Mesenteric fat pad (tissue), 1 donor: ENCODE measurements at places on chromosomes 5 and 9.

- DNase-seq, result no peak
Observed at GRCh38 chr5:132947671-132948070, 15.8 kb downstream of the AFF4 start.

DNA sequence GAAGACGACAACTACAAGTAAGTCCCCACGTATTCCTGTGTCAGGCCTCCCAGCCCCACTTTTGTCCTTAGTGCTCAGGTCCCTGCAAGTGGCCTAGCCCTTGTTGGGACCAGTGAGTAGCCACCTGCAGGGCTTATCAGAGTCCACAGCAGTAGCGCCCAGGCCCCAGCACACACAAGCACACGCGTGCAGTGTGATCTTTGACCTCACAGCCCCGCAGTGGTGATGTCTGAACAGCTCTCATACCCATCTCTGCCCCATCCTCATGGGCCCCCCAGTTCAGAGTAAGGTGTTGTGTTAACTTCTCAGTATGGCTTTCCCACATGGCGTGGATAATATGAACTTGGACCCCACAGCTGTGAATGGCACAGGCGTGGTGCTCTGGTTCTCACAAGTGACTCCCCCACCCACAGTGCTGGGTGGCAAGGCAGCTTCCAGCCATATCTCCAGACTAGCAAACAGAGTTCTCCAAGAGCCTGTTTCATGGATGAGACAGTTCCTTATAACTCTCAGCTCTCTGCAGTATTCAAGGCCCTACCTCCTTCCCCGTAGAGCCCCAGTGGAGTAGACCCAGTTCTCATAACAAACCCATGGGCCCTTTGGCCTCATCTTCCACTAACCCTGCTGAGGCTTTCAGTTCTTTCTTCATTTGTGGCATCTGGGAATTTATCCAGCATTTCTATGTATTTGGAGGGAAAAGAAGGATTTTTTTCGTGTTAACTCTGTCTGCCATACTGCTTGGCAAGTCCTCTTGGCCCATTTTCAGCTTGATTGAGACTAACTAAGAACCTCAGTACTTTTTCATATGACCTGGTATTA is 46.5 kb upstream of the ANGPTL2 start:
- DNase-seq, result peak; percentile 67

DNA sequence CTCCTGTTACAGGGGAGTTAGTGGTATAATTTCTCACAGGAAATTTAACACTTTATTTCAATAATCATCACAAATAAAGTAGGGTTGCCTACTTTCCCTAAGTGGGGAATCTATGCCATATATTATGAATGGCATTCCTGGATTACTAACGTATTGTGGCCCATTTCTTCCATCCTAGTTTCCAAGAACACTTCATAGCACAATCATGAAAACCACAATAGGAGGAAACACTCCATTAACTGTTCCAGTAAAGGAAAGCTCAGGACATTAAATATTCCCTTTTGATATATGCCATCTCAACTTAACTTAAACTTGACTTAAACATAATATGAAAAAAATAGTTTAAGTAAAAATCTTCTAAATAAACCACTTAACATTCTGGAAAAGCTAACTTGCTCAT is 2.1 kb downstream of the CPLANE1 start:
- DNase-seq, result no peak

DNA sequence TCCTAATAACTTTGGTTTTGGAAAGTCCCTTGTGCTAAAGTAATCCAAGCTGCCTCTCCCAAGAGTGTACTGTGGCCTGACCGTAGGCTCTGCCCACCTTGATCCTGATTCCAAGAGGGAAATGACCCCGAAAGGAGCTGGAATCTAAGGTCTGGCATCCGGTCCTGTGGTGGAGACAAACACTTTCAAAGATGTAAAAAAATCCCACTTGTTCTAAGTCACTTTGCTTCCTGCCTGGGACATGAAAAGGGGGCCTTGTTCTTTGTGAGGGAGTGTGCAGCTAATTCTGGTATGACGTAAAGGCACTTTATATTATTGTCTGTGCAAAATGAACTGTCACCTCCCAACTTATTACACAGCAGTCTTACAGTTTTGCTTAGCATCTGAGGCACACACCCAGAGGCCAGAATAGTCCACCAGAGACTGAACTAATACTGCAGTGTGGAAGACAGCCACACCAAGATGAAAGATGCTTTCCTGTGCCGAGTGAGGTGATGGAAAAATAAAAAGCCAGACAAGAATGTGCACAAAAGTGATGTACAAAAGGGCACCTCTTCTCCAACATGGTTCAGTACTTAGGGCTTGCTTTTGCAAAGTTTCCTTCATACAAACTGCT is 128.7 kb downstream of the SLC12A2 start:
- DNase-seq, result no peak

GRCh38 chr5:96885518-96886338 is 9.4 kb downstream of the ERAP2 start:
- no peak for DNase-seq

- DNase-seq, result no peak
Observed at GRCh38 chr5:132961887-132962286, 1.5 kb downstream of the AFF4 start.

GRCh38 chr9:5879419-5880181 is 11.1 kb upstream of the MLANA start:
- no peak for DNase-seq

DNA sequence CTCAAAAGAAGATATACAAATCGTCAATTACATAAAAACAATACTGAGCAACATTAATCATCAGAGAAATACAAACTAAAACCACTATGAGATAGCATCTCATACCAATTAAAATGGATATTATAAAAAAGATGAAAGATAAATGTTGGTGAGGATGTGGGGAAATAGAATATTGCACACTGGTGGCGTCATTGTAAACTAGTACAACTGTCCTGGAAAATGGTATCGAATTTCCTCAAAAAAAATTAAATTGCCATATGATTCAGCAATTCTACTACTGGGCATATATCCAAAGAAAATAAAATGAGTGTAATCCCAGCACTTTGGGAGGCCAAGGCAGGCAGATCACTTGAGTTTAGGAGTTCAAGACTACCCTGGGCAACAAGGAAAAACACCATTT is 326.0 kb upstream of the FTMT start:
- DNase-seq, result no peak

- DNase-seq, result no peak
Observed at GRCh38 chr5:157820593-157821252, 38.2 kb downstream of the CLINT1 start.

GRCh38 chr9:81833563-81834345 is 94.5 kb upstream of the SPATA31D4 start:
- no peak for DNase-seq

DNA sequence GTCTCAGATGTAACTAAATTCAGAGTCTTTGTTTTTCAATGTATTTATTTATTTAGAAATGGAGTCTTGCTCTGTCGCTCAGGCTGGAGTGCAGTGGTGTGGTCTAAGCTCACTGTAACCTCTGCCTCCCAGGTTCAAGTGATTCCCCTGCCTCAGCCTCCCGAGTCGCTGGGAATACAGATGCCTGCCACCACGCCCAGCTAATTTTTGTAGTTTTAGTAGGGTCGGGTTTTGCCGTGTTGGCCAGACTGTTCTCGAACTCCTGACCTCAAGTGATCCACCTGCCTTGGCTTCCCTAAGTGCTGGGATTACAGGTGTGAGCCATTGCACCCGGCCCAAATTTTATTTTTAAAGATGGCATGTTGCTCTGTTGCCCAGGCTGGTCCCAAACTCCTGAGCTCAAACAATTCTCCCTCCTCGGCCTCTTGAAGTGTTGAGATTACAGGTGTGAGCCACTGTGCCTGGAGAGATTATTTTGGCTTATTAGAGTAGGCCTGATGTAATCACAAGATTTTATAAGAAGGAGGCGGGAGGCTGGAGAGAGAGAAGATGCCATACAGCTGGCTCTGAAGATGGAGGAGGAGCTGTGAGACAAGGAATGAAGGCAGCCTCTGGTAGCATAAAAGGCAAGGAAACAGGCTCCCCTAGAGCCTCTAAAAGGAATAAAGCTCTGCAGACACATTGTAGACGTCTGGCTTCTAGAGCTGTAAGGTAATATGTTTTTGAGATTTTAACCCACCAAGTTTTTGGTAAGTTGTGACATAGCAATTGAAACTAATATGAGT is 12.9 kb upstream of the KLF9 start:
- no peak for DNase-seq
